Stimulated activated naive CD8-positive, alpha-beta T cell treated with anti-CD3 and anti-CD28 coated beads, Interleukin-15, Interleukin-2, amounts not matched to agents 100 U/mL and 50 U/mL, for 24 hours (primary cell): ENCODE measurements at places on chromosomes 3 and 15.

GRCh38 chr3:10450494-10451440, 54.6 kb downstream of the ATP2B2 start:
- DNase-seq, result no peak

- no peak for DNase-seq
These were observed 366.6 kb downstream of the SOX2 start for GRCh38 chr3:182078316-182078715.

- DNase-seq, result no peak
These were observed 42.1 kb upstream of the FOXP1 start for GRCh38 chr3:71625676-71626075.

DNA sequence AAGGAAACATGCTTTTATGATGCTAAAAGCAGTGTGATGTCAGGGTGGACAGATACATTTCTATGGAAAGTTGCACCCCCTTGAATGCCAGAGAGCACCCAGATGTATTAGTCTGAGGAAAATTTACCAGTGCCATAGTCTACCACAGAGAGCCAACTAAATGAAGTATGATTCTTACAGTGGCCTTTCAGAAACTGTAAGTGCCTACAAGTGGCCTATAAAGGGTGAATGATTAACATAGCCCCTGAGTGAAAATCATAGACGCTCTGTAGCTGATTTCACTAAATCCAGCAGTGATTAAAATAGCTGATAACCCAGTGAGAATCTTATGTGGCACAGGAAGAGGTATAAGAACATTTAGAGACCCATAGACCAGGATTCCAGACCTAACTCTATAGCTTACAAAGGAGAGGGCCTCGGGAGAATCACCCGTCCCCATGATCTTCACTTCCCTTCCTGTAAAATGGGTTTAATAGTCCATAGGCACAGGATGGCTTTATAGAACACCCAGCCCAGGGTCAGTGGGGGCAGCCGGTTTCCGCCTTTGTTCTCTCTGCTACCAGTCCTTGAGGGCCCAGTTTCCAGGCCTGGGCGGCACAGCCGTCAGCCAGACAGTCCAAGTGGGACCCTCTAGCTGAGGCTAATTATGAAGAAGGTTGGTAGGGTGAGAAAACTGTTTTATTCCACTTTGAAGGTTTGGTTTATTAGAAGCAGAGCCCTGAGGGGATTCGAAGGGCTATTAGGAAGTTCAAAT, 35.5 kb upstream of the CACNA2D3 start:
- no peak for DNase-seq

DNA sequence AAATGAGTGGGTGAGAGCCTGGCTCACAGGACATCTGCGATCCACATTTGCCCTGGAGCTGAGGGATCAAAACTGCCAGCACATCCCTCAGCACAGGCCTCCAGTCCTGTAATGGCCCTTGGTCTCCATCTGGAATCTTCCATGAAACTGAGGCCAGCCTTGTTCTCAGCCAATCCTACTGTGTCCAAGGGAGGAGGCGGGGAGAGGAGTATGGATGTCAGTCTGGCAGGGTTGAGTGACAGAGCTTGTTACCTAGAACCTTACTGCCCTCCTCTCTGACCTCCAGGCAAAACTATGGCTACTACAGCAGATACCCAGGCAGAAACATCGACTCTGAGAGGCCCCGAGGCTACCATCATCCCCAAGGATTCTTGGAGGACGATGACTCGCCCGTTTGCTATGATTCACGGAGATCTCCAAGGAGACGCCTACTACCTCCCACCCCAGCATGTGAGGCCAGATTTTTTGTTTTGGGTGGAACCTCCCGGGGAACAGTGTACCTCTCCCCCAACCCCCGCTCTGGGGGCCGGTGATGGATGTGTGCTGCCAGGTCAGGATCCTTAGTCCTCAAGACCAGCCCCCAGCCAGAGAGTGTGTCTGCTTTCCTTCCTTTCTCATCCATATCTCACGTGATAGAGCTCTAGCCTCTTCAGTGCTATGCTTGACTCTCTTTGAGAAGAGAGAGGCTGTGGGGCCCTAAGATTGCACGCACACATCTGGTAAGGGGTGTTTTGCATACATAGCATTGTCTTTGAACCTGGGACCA, 41.3 kb downstream of the CHDH start:
- DNase-seq, result no peak

DNA sequence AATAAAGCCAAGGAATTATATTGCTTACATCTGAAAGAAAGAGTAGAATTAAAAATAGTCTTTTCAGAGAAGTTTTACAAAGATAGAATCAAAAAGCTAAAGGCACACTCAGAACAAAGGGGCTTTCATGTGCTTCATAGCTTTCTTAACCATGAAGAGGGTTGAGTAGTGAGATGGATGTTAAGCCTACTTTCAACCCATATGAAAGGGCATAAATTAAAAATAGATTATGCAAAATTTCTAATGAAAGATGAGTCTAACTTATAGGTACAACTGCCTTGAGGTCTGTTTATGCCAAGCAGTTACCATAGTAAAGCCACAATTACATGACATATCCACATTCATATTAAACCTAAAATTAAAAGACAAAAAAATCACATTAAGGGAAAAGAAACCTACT, 223.3 kb upstream of the ARHGEF26 start:
- DNase-seq, result no peak

- no peak for DNase-seq
These were observed at the start of gene CYP8B1 for GRCh38 chr3:42875325-42876151. Gene CYP8B1, minus strand, starts transcription at chr3:42875879. Its CDS starts 63 bp downstream, at chr3:42875816.

- DNase-seq, result no peak
These were observed 284.9 kb upstream of the TBL1XR1 start for GRCh38 chr3:177482048-177482691.

DNA sequence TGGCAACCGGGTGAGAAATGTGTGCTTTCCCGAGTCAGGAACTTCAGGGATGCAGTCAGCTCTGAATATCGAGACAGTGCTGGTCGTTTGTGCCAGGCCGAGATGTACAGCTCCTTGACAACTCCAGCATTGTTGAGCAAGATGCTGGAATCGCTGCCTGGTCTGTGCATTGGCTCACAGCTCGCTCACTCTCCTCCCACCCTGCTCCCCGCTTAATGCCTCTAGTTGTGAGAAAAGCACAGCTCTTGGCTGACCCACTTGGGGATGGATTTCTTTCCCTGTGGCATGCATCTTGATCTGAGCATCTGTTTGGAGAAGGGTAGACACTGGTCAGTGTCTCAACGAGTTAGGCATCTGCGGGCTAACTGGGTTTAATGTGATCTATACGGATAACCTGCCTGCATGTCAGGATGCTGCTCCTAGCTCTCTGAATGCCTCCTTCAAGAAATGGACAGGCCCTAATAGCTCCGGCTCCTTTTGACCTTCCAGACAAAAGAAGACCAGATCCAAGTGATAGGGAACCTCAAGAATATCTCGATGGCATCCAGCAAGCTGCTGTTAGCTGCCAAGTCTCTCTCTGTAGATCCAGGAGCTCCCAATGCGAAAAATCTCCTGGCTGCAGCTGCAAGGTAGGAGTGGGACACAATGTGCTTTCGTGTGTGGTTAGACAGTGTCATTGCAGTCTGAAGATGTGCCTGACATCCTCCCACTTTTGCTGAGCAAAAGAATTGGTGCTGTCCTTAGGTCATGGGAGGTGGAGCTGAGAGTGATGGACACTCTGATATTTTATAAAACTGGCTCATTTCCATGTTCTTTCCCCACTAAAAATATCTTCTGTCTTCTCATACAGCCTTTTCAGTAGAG, 302.2 kb upstream of the TPM1 start:
- DNase-seq, result no peak

DNA sequence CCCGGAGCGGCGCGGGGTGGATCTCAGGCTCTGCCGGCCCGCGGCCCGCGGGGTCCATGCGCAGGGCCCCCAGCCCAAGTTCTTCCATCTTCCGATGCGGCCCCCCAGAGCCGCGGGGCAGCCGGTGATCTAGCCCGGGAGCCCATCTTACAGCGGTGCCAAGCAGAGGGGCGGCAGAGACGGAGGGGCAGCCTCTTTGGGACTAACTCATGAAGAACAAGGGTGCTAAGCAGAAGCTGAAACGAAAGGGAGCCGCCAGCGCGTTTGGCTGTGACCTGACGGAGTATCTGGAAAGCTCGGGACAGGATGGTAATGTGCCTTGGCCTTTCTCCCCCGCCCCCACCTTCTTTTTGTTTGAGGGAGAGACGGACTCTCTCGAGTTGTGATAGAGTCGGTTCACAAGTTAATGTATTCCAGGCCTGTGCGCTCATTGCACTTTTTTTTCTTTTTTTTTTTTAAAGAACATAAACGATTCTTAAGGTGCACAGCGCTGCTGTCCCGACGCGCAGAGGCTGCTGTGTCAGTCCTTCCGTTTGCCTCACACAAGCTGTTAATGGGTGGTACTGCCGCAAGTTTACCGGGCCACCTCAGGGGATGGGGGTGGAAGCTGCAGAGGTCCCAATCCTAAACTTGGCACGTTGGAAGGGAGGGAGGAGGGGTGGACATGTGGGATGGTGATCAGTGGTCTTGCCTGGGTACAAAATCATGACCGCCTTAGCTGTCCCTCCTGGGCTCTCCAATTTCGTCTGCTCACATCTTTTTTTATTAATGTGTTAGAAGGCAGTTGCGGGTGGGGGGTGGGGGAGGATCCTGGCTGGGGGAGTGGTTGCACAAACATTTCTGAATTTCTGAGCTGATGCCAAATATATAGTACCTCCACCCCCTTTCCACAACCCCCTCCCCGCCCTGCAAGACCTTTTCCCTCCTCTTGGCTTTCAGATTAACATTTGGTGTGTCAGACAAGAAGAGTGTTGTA, 801 bp downstream of the ARHGAP31 start:
- DNase-seq, result peak; percentile 63

DNA sequence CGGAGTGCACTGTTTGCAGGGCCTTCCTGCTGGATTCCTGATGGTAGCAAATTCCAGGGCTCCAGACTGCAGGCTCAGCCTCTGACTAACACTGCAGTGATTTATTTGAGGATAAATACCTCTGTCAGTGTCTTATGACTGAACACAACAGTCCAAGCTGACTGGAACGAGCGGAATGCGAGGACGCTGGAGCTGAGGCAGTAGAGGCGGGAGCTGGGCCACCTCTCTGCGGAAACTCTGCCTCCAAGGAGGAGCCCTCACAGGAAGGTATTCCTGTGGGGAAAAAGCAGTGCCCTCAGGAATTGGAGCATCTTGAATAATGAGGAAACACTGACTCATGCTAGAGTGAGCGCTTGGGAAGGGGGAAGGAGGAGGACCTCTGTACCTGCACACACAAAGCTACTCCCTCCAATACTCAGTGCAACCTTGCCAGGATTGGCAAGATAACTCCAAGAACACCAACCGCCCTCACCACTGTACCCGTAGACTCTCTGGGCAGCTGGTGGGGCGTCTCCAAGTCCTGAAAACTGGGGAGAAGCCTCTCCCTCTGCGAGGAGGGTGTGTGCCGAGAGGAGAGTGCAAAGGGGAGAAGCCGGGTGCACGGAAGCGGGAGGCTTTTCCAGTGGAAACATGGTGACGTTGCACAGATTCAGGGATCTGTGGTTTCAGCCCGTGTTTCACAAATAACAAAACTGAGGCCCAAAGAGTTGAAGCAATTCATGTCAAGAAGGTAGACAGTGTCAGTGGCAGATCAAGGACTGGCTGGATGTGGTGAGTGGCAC, 43.0 kb downstream of the VGLL4 start:
- no peak for DNase-seq

GRCh38 chr15:44999105-44999504, 23.9 kb upstream of the SORD start:
- no peak for DNase-seq

- DNase-seq, result no peak
These were observed 76.6 kb upstream of the SOX2 start for GRCh38 chr3:181635141-181635540.

DNA sequence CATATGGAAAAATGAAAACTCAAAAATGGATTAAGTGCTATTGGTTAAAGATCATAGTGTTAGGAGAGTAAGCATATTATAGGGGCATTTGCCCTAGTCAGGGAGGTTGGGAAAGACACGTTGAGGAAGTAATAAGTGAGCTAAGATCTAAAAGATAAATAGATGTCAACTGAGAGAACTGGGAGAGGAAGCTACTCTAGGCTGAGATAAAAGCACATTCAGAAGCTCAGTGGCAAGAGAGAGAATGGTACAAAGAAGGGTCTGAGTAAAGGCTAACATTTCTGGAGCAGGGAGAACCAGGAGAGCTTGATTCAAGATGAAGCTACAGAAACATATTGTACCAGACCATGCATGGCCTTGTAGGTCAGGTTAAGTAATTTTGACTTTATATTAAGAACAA, 63.9 kb downstream of the TRPC1 start:
- DNase-seq, result no peak

- no peak for DNase-seq
These were observed 24.5 kb upstream of the PSMD6 start for GRCh38 chr3:64047787-64048186.

DNA sequence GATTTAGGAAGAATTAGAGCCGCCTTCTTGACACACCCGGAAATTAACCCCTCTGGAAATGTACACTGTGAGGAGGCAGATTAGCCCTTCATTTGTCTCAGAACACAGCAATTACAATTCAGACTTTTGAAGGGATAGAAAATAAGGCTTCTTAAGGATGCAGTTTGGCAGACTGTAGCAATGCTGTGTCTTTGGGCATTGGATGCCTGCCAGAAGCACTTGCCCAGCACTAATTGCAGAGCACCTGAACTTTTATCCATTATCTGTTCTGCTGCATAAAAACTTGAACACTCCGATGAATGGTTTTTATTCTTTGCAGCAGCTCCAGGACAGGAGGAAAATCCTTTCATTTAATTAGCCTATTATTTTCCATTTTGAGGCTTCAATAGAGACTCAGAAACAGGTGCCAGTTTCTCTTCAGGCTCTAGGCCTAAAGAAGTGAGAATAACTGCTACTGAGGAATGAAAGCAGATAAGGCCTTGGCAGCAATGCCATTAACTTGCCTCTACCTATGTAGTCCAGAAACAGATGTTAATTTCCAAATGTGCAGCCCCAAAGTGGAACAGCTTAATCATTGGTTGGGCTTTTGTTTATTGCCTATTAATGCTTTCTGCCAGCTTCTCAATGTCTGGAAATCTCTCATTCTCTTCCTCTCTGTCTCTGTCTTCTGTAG, 418.5 kb downstream of the NSUN3 start:
- DNase-seq, result no peak

- no peak for DNase-seq
These were observed 86.0 kb downstream of the CPNE4 start for GRCh38 chr3:131948806-131949205.
